Stimulated activated naive CD8-positive, alpha-beta T cell treated with anti-CD3 and anti-CD28 coated beads, Interleukin-15, amount 100 ng/mL, for 72 hours (primary cell): ENCODE measurements at places on chromosomes 5 and 9.

DNA sequence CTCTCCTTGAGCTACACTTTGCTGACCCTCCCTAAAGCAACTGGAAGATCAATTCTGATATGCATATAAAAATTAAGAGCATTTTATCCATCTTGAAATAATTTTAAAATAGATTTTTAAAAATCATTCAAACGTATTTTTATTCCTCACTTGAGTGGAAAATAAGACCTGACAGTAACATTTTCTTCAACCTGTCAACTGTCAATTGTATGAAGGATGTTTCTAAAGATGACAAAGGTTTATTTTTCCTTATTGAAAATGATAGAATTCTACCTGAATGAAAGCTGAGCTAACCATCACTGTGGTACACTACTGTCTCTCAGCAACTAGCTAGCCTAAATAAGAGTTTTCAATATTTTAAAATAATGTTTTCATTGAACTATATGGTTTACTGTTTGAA, 7.0 kb downstream of the EFNA5 start:
- no peak for DNase-seq

DNA sequence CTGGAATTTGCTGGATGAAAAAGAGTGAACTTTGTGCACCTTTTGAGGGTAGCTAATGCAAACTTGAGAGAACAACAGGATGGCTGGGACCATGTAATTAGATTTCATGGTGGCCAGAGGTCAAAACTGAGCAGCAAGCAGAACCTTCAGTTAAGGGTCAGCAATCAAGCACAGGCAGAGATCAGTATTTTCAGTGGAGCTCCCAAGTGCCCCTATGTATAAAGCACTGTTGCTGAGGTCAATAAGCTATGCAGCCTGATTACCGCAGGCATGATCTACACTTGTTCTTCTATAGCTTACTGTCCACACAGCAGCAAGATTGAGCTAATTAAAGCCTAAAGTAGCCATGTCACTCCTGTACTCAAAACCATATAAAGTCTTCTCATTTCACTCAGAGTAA, 62.1 kb upstream of the TMC1 start:
- DNase-seq: no peak

DNA sequence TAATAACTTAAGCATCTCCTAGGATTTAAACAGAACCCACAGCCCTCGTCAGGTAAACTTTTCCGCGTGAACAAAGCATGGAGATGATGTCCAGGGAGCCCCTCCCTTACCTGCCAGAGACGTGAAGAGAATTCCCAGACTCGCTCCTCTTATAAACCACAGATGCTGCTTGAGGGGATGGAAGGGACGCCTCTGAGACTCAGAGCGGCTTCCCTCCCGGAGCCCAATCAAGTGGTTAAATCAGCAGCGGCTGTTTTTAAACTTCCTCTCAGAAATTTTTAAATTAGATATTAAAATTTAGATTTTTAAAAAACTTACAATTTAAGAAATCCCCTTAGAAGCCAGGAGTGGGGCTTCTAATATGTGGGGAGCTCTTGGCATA, 71.8 kb downstream of the RAPGEF1 start:
- no peak for DNase-seq

DNA sequence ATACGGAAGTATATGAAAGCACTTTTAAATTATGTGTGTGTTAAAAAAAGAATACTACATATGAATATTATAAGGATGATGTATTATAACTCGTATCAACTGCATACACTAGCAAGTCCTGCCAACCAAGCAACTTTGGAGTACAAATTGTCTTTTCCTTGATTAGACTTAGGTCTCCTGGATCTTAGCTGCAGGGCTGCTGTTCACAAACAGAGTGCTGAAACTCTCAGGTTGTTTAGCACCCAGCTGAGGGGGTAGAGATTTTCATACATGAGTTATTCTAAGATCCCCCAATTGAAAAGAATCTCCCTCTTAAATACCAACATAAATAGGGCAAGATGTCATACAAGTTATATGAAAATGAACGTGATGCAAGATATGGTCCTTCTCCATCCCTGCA, 149.8 kb upstream of the TNC start:
- no peak for DNase-seq

- no peak for DNase-seq
Measured at GRCh38 chr9:87599901-87600610, 102.4 kb downstream of the DAPK1 start.

DNA sequence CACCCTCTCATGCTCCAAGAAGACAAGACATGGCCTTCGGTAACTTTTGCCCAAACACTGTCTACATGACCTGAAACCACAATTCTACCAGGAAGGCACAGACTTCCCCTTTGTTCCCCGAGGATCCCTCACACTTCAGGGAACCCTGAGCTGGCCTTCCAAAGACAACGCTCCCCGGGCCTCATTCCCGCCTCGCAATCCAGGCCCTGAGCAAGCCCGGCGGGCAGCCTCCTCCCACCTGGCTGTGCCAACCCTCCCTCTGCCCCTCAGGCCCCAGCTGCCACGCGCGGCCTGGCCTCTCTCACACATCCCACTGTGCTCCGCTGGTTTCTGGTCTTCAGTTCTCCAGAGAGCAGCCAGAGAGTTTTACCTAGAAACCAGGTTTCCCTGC, 7.3 kb downstream of the QSOX2 start:
- no peak for DNase-seq

- no peak for DNase-seq
Measured at GRCh38 chr9:108069991-108070390, 580.4 kb upstream of the KLF4 start.

DNA sequence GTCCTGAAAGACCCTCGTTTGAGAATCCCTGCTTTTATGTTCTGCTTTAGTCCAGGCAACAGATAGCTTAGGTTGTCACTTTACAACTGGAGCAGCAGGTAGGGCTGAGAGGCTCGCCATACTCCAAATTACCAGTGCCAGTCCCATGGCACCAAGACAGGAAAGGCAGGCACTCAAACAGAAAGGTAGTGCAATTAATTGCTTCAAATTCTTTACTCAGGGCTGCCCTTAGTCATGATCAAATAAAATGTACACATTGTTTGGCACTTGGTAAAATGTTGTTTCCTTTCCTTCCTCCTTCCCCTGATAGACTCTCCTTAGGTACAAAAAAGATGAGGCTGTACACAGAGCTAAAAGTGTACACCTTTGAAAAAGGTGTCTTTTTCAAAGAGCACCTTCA, 115.8 kb upstream of the CCDC152 start:
- no peak for DNase-seq

GRCh38 chr9:71756753-71757152, 11.6 kb downstream of the CEMIP2 start:
- no peak for DNase-seq

DNA sequence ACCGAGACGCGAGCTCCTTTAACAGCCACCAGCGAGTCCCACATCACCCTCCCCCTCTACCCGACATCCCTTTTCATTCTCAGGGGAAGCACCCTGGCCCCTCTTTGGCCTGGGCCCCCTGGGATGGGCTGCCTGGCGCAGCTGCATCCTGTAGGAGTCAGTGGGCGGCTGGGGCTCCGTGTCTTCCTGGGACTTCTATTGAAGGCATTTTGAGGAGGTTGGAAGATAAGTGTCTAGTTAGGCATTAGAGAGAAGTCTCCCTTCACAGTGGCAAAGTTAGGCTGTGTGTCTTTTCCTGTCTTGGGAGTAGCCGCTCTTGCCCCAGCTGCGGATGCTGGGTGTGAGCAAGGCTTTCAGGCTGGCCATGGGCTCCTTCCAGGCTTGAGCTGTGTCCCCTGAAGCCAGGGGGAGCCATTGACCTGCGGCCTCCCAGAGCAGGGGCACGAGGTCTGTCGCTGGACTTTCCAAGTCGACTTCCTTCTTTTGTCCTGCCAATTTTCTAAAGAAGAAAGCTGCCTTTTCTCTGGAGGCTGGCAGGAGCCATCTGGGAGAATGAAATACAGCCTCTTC, 18.6 kb upstream of the NKD2 start:
- no peak for DNase-seq

GRCh38 chr5:181217111-181217802, 5.8 kb upstream of the TRIM41 start:
- DNase-seq: peak; percentile 75

GRCh38 chr9:76764138-76764537, at the start of gene PCA3:
TSS of gene PCA3 (plus strand) at chr9:76764438.
- no peak for DNase-seq

GRCh38 chr5:145360936-145361335, 474.2 kb downstream of the PRELID2 start:
- DNase-seq: no peak

- DNase-seq: no peak
Measured at GRCh38 chr5:171609806-171610452, 175.7 kb upstream of the SMIM23 start.

DNA sequence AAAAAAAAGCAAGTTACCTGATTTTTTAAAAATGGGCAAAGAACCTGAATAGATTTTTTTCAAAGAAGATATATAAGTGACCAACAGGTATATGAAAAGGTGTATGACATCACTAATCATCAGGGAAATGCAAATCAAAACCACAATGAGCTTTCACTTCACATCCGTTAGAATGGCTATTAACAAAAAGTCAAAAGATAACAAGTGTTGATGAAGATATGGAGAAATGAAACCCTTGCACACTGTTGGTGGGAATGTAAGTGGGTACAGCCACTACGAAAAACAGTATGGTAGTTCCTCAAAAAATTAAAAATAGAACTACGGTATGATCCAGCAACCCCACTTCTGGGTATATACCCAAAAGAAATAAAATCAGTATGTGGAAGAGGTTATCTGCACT, 134.8 kb downstream of the UGCG start:
- no peak for DNase-seq

DNA sequence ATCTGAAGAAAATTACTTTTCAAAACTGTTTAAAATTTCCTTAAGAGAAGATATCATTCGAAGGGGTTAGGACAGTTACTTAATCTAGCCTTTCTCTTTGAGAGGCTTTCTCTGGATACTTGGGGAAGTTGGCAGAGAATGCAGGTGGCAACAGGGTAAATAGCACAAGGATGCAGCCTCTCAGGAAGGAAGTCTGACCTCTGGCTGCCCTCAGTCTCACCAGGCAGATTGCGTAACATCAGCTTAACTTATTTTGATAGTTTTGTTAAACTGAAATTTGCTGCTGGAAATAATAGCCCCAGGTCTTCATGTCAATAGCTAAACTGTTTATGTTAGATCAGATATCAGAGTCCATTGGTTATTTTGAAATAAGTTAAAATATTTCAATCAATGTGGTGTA, 20.4 kb downstream of the CCDC192 start:
- DNase-seq: no peak

DNA sequence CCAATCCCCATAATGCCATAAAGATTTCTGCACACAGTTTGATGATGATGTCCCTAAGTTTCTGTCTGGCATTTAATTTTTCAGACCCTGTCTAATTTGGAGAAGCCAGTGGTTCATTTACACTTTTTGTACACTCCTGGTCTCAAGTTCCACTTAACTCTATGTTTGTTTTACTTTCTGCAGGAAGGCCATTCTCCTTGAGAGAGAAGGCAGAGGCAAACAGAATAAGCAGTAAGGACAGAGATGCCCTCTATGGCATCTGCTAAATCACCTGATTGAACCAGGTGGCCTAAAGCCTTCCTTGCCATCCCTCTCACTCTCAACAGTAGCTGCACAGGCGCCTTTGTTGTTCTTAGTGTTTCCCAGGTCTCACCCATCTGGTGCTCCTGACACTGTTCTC, 86.1 kb upstream of the LRRTM2 start:
- no peak for DNase-seq

DNA sequence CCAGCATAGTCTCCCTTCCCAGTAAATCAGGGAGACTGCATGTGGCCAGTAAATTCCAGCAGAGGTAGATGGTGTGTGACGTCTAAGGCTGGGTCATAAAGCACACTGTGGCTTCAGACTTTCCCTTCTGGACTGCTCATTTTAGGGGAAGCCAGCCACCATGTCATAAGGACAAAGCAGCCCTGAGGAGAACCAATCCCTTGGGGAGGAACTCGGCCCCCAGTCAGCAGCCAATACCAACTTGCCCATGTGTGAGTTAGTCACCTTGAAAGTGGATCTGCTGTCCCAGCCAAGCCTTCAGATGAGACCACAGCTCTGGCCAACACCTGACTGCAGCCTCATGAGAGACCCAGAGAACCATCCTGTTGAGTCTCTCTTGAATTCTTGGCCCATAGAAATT, 14.7 kb upstream of the NINJ1 start:
- DNase-seq: no peak

DNA sequence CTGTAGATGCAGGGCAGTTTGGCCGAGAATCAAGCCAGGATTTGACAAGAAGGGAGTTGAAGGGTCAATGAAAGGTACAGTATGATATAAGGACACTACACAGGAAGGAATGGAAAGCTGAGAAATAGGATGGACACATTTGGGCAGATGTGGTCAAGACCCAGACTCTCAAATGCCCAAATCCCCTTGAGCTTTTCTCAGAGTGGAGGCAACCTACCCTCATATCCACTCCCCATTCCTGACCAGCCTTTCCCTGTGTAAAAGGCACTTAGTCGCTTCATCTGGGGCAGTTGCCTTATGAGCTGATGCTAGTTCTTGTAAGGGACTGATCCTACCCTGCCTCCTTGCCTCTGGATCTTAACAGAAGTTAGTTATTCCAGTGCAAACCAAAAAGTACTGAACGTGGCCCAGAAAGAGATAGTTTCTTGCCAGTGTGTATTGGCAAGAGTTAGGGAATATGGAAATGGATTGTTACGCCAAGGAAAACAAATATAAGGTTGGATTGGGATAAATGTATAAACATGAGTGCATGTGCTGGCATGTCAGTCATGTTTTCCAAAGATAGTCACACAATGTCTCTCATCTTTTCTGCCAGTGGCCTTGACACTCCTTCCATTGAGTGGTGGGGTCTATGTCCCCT, 4.1 kb upstream of the MCCC2 start:
- DNase-seq: no peak

DNA sequence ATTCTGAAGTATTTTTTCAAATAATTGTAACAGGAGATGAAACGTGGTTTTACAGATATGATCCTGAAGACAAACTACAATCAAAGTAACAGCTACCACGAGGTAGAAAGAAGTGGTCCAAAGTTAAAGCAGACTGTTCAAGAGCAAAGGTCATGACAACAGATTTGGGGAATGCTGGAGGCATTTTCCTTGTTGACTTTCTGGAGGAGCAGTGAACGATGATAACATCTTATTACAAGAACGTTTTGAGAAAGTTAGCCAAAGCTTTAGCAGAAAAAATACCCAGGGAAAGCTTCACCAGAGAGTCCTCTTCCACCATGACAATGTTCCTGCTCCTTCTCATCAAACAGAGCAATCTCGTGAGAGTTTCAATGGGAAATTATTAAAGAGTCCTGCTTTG, 145.4 kb upstream of the NREP start:
- no peak for DNase-seq
